ENCODE measurements at places on chromosomes 3 and 15.
A peak's percentile ranks its signal among the peaks of the same experiment; 100 is the strongest.

- no peak for DNase-seq
Measured at GRCh38 chr15:51855612-51856011, 26.2 kb downstream of the TMOD3 start.

GRCh38 chr15:60093273-60094067 lies 89.4 kb downstream of the FOXB1 start:
- DNase-seq = no peak

- DNase-seq = no peak
Measured at GRCh38 chr15:31774045-31774444, 256.3 kb upstream of the CHRNA7 start.

DNA sequence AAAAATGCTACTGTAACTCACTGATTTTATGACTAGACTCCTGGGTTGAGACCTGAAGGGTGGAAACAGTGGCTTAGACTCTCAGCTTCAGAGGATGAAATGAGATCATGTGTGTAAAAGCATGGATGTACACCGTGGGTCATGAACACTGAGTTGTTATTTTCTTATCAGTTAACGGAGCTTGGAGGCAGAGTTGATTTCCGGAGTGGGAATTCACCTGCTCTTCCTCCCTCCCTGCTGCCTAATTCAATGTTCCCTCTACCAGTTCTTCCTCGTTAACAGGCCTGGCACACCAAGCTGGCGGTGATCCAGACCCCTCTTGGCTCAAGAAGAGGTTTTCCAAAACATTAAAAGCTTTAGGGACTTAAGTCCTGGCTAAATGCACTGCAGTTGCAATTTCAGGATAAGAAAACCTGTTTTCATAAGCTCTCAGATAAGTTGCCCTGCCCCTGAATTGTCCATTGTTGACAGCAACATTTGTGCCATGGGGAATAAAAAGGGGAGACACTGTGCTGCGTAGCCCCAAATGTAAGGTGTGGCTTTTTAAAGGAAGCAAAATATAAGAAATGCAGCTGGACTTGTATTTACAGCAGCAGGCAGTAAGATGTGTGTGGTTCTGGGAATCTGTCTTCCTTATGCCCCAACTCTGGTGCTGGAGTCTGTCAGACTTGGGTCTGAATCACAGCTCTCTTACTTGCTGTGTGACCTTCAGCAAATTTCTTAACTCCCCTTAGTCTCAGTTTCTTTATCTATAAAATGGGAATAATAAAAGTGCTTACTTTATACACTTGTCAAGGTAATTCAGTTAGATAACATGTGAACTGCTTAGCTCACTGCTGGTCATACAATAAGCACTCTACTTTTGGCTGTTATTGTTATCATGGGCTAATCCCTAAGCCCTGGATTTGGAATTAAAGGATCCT lies 9.9 kb downstream of the PDIA5 start:
- no peak for DNase-seq

DNA sequence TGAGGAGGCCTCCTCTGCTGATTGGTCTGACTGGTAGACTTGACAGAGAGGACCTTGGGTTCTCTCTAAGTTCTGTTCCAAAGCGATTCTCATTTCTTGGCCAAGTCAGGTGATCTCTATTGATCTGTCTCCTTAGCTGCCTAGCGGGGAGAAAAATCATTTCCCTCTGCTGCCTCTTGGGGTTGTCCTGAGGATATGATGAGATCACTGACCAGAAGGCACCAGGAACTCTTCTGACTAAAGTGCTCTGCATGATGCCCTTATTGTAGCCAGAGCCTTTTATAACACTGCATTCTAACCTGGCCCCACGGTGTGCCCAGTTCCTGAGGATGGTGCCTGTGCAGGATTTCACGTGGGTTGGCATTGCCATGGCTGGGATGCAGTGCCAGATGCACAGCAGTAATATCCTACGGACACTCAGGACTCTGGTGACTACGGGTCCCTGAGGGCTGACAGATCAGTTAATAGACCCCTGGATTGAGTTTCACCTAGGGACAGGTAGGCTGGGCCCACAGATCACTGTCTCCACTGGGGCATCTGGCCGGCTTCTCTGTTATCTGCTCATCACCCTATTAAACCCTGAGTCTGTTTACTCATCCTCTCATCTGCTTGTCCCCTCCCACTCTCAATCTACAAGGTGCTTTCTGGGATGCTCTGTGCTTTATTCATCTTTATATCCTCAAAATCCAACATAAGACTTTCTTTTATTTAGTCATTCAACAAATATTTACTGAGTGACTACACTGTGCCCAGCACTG lies 3.9 kb upstream of the HEG1 start:
- no peak for DNase-seq

- DNase-seq = peak; percentile 1
Measured at GRCh38 chr3:118472586-118472985, 562.1 kb downstream of the IGSF11 start.

GRCh38 chr3:168249550-168250414 lies 154.1 kb upstream of the GOLIM4 start:
- DNase-seq = peak; percentile 34

DNA sequence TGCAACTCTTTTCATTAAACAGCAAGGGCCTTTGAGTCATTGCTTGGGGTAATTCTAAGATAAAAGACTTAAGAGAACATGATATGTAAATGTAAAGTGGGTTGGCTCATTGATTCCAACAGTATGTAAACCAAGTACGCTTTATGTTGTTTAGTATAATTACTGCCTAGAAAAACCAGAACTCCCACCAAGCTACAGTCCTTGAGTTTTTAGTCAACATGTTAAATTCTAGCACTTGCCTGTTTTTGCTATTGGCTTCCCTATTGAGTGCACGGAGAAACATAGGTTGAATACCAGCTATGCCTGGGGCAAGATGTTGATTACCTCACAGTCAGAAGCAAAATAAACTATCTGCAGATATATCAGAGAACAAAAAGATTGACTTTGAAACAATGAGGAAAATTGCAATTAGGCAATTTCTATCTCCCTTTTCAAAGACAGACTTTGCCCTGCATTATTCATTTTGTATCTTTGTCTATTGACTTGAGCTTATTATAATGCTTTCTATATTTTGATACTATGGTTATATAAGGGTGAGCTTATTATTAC lies 179.3 kb downstream of the ZPLD1 start:
- no peak for DNase-seq
